COR-L47 (cell line): ENCODE measurements at places on chromosomes 12 and 14.

- no peak for DNase-seq
These were observed 285.8 kb upstream of the GRIP1 start for GRCh38 chr12:66964629-66965028.

GRCh38 chr14:49464885-49465284 lies 121.3 kb downstream of the RPS29 start:
- DNase-seq, result no peak

- no peak for DNase-seq
These were observed 8.1 kb downstream of the ITGA7 start for GRCh38 chr12:55699471-55700055.

- peak; percentile 100 for DNase-seq
These were observed 10.7 kb upstream of the ATP2A2 start for GRCh38 chr12:110270125-110270962.

DNA sequence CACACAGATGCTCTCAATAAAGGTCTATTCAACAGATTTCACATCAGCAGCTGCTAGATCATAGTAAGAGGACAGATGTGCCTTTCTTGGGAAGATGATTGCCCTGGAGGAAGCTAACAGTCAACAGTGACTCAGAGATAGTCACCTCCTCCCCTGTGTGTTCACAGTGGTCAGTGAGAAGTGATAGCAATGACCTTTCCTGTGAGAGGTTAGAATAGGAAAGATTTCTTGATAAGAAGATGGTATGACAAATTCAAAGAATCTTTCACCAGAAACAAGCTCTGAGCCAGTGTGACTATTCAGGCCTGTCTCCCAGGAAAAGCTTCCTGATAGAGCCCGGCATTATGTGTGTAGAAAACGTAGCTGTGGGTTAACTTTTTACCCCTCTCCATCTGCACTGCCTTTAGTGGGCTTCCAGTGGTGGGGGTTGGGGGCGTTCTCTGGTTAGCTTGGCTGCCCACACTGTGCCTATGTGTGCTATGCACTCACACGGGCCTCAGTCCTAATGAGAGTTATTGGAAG lies 66.4 kb upstream of the ARHGAP5 start:
- no peak for DNase-seq

- DNase-seq, result no peak
These were observed 573.8 kb downstream of the SOX5 start for GRCh38 chr12:23375621-23376020.

DNA sequence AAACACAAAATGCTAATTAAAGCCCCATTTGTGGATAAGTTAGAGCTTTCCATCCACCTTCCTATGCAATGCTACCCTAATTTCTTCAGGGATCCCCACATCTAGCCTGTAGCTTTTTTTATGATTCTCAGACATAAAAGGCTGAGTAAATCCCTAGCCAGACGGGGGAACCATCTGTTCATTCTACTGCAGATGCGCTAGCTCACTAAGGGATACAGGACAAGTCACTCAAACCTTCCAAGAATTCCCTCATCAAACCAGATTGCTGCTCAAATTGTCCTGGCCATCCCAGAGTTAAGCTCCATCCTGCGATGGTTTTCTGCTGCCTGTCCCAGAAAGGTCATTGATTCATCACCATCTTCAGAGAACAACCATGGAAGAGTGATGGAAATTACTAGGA lies 56.7 kb downstream of the MYRFL start:
- no peak for DNase-seq

GRCh38 chr14:48690349-48690748 lies 895.8 kb downstream of the RPS29 start:
- no peak for DNase-seq

- DNase-seq, result no peak
These were observed 300.7 kb upstream of the MDGA2 start for GRCh38 chr14:47976139-47976538.

DNA sequence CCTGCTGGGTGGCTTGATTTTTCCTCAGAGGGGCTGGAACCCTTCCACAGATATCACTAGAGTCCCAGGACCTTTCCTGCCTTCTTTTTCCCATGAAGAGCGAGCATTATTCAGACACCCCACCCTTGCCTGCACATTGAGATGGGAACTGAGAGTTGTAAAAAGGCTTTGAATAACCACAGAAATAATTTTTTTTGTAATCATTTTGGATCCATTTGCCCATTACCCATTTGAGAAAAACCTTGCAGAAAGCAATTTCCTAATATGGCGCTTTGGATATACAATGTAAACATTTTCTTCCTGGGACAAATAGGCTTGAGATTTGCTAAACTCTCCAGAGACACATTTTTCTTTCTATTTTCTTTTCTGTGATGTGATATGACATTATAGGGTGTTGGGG lies 250.6 kb downstream of the MSRB3 start:
- DNase-seq, result no peak

GRCh38 chr12:66693901-66694513 lies 15.1 kb upstream of the GRIP1 start:
- peak; percentile 64 for DNase-seq

DNA sequence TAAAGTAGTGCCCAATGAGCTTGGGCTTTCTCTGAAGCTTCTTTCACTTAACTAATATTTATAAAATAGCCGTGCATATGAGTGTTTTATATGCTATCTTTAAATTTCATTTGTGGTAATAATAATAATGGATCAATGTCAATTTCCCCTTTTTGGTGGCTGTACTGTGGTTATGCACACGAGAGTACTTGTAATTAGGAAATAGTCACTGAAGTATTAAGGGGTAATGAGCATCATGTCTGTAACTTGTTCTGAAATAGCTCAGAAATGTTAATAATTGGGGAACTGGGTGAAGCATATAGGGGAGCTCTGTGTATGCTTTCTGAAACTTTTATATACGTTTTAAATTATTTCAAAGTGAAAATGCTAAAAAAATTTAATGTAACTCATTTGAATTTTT lies 7.0 kb upstream of the RNASE8 start:
- no peak for DNase-seq
